ENCODE measurements at places on chromosomes 7 and 10.

DNA sequence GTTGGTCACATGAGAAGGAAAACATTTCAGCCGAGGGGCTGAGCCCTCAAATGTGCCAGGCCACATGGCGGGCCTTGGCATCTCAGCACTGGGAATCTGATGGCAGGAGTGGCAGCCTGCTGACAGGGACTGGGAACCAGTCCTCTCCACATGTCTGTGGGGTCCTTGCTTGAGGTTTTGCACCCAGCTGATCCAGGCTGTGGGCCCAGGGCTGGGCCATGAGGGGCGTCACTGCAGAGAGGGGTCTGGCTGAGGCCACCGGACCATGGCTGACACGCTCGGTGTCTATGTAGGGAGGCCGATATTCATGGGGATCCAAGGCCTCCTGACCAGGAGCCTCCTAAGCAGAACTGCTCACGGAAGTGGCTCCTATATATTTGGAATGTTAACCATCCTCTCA is 31.0 kb upstream of the PWWP2B start:
- DNase-seq: no peak

DNA sequence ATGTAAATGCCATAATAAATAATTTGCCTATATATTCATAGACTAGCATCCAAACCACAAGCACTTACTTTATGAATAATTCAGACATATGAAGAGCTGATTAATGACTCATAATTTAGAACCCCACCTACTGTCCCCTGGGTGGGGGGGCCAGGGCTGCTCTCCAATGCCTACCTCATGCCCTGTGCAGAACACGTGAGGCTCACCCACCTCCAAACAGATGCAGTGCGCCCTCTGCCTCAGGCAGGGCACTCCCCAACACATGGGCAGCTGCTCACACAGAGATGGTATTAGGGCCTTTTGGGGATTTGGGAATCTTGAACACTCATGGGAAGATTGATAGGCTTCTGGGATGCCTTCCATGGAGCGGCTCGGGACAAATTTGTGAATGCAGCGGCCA is 75.1 kb upstream of the INSIG1 start:
- no peak for DNase-seq

DNA sequence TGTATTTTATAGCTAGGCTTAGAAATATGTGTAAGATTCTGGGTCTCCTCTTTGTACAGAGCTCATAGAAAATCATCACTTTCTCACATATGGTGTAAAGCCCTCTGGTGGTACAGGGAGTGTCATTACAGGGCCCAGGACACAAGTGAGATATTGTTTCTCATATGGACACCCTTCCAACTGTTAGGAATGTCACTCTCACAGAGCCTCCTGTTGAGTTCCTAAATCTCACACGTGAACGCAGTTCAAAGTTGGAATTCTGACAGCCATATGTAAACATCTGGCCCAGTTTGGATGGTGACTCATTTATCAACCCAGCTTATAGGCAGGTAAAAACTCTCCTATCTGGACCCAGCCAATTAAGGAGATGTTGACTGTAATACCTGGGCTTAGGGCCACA is 35.4 kb upstream of the ZNF107 start:
- DNase-seq: peak; percentile 18

- no peak for DNase-seq
Observed at GRCh38 chr7:99667179-99667578, 12.6 kb downstream of the CYP3A5 start.

DNA sequence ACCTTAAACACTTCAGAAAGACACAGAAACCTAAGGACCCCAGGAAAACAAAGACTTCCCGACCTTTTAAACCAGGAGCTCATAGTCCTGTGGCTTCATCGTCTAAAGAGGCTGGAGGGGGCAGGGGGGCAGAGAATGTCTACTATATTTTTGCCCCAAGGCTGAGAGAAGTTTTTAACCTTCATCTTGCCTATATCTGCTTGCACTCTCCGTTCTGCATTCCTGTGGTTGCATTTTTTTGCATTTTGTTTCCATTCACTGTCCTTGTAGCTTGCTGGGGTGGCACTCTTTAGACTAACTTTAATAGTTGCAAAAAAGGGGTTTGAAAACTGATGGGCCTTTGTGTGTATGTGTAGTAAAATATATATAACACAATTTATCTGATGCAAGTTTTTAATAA is 23.7 kb downstream of the PRKAR2B start:
- DNase-seq: no peak

DNA sequence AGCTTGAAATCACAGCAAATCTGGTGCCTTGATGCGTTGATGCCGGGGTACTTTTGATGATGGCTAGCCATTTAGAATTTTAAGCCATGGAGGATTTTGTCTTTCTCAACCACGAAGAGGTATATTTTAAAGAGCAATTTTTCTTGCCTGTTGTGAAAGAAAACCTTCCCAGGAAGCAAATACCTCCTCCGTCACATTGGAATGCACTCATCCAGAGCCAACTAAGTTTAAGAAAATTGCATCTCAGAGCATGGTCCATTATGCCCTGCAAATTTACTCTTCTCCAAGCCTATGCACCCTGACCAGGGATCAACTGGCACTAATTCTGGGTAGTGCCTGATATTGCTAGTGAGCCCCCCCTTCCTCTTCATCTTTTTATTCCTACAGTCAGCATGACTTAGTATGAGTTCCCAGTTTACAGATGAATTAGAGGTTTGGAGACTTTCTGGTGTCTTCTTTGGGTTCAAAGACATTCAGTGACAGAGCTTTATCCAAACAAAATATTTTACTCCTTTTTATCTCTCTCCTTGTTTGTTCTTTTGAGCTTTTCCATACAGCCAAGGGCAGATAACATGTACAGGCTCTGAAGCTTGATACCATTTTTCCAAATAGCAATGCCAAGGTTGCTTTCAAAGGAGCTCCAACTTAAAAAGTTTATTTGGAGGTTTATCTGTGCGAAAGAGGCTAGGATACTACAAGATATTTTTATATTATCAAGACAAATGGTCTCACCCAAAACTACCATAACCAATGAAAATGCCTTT is 56.6 kb upstream of the ANK3 start:
- no peak for DNase-seq

GRCh38 chr7:85154282-85154937 is 32.4 kb downstream of the SEMA3D start:
- DNase-seq: no peak

DNA sequence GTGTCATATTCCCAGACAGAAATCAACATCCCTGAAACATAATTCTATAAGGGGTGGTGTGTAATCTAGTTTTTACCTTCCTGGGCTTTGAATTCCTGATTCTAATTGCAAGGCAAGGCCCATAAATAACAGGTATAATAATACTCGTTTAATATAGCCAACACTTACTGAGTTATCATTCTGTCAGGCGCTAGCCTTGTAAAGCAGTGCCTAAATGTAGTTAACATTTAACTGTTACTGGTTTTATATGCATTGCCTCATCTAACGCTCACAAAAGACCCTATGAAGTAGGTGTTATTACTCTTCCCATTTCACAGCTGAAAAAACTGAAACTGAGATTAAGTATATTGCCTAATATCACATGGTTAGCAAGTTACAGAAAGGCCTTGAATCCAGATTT is 772.5 kb downstream of the SUGCT start:
- no peak for DNase-seq

GRCh38 chr10:89846281-89846630 is 144.9 kb downstream of the KIF20B start:
- DNase-seq: no peak

GRCh38 chr7:155598810-155599210 is 45.7 kb upstream of the RBM33 start:
- peak; percentile 72 for DNase-seq

GRCh38 chr7:141268614-141269013 is 194.8 kb downstream of the TMEM178B start:
- no peak for DNase-seq

DNA sequence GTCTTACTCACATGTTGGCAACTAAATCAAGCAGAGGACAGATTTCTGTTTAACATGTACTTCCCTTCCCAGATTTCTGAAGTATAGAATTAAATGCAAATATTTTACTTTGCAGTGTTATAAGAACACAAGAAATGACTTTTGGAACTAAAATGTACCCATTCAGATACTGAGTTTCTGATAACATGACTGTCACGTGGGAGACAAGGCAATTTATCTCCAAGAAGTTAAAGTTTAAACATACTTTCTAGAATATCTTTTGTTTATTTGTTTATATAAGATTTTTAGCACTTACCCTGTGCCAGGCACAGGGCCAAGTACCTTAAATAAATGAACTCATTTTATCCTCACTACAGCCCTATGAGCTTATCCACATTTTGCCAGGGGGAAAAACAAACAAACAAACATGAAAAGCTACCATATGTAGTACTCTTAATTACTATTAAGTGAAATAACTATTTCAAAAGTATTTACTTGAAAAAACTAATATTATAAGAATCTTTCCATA is 807.1 kb upstream of the KCND2 start:
- no peak for DNase-seq

GRCh38 chr7:128954830-128955802 is 17.4 kb downstream of the IRF5 start:
- DNase-seq: no peak
